ENCODE measurements at places on chromosomes 3 and 15. TPM values are rescaled to one million over a fixed set of nuclear protein-coding genes. Genes with fewer than 3 reads are reported as not detected.

RPL14 gene
- total RNA-seq = 3,008 TPM

GOLGA8T gene
- not detected for total RNA-seq

ARRDC4 gene
- total RNA-seq = 0.10 TPM

- H3K4me1 ChIP-seq = no peaks in the 10 kb centered on the region
- no peak for DNase-seq
- H3K27ac ChIP-seq = no peak overlapping the region
These were observed 52.7 kb downstream of the SNTN start for GRCh38 chr3:63705092-63705645.

GRCh38 chr3:12752809-12753208 lies 6.2 kb downstream of the TMEM40 start:
- DNase-seq = peak; percentile 40
- peaks cover 28% of the 10 kb centered on the region for H3K4me1 ChIP-seq
- H3K36me3 ChIP-seq = no peaks in the 10 kb centered on the region
- H3K27me3 ChIP-seq = no peaks in the 10 kb centered on the region
- no peak overlapping the region for H3K4me3 ChIP-seq

DNA sequence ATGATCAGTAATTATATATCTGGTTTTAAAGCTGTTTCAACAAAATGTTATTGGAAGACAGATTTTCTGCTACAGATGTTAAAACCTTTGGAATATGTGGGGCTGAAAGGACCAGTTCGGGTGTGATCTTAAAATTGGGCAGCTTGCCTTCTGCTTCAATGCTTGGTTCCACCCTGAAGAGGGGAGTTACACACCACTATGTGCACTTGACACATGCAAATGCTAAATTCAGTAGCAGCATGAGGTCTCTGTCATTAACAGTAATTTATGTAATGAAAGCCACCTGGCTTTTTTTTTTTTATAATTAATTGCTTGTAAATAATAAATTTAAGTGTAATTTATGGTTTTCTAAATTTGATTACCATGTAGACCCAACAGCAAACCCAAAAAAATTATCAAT lies 24.6 kb downstream of the CDIN1 start:
- H3K4me3 ChIP-seq = no peak overlapping the region
- no peaks in the 10 kb centered on the region for H3K4me1 ChIP-seq
- no peaks in the 10 kb centered on the region for H3K36me3 ChIP-seq

DNA sequence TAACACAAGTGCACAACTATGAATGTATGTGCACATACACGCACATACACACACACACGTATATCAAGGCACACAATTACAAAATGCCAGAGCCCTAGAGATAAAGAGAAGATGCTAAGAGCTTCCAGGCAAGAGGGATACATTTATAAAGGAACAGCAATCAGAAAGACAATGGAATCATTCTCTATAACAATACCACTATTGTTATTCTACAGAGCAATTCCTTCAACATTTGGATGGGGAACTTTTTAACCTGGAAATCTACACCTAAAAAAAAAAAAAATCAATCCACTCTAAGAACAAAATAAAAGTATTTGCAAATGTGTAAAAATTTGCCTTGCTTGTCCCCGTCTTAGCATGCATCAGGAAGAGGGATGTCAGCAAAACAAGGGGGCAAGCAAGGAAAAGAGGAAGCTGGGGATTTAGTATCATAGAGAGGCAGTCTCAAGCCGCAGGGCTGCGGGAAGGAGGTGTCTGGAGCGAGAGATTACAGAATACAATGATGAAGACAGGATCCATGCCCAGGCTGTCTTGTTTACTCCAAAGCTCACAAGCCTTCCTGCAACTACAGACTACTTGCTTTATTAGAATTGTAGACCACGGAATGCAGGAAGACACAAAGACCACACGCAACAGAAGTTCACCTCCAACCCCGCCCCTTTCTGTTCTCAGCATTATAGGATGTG lies 220.2 kb downstream of the NTRK3 start:
- no peak overlapping the region for H3K27ac ChIP-seq
- no peaks in the 10 kb centered on the region for H3K27me3 ChIP-seq
- DNase-seq = no peak
- no peaks in the 10 kb centered on the region for H3K36me3 ChIP-seq
- H3K4me3 ChIP-seq = no peak overlapping the region

DNA sequence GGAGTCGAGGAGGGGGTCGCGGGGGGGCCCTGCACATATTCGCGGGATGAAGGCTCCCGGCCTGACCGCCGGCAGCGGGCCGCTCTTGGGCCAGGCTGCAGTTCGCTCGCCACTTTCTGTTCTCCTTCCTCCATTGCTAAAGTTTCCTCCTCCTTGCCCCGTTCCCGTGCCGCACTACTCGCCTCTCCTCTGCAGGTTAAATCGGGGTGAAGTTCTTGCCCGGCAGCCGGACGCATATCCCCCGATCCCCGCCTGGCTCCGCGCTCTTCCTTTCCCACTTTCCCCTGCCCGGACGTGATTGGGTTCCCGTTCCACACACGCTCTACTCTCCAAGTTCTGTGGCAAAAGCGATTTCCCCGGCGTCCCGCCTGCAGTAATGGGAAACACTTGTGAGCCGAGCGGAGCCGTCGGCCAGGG lies 556 bp downstream of the CRYBG3 start:
- no peaks in the 10 kb centered on the region for H3K4me1 ChIP-seq
- peak overlapping the region; percentile 51 for H3K27ac ChIP-seq
- no peak for DNase-seq
- H3K4me3 ChIP-seq = peak overlapping the region; percentile 90

DNA sequence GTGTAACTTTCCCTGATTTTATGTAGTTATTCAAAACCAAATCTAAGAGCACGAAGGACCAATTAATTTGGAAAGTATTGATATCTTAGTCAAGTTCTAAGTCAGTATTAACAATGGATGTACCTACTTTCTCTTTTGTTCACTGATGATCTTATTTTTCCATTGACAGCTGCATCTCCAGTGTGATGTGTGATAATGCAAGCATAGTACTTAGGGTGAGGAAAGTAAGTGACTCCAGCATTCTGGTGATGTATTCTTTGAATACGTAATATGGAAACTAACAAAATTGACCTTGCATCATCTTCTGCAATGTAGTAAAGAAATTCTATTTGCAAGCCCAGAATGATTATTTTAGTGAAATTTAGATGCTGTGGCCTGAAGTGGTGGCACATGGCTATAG lies 22.4 kb downstream of the FBXW12 start:
- no peaks in the 10 kb centered on the region for H3K27me3 ChIP-seq
- H3K4me3 ChIP-seq = no peak overlapping the region
- no peaks in the 10 kb centered on the region for H3K4me1 ChIP-seq
- no peak overlapping the region for H3K27ac ChIP-seq

DNA sequence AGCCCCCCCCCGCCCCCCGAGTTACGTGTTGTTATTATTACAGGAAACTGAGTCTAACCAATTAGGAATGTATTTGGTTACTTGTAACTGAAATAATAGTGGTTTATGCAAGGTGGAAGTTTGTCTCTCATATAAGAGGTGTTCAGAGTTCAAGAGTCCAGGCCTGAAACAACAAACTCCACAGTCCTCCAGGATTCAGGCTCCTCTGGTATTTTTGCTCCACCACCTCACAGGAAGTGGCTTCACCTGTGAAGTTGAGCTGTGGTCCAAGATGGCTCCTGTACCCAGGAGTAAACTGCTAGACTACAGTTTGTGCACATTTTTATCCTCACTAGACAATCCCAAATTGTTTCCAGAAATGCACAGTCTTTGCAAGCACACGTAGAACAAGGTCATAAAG lies 27.3 kb downstream of the MOBP start:
- no peaks in the 10 kb centered on the region for H3K27me3 ChIP-seq
- no peak overlapping the region for H3K4me3 ChIP-seq
- H3K36me3 ChIP-seq = no peaks in the 10 kb centered on the region
- no peak for DNase-seq
- H3K27ac ChIP-seq = no peak overlapping the region

DNA sequence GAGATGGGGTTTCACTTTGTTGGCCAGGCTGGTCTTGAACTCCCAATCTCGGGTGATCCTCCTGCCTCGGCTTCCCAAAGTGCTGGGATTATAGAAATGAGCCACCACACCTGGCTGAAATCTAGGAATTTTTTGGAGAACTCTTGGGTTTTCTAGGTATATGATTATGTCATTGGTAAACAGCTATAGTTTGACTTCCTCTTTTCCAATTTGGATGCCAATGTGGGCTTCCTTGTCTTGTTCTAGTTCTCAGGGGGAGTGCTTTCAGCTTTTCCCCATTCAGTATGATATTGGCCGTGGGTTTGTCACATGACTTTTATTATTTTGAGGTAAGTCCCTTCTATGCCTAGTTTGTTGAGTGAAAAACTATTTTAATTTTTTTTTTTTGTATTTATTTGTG lies 17.9 kb downstream of the KCNMB3 start:
- no peaks in the 10 kb centered on the region for H3K27me3 ChIP-seq
- no peak overlapping the region for H3K27ac ChIP-seq
- H3K36me3 ChIP-seq = no peaks in the 10 kb centered on the region
- peaks cover 2% of the 10 kb centered on the region for H3K4me1 ChIP-seq
- DNase-seq = no peak
- H3K4me3 ChIP-seq = no peak overlapping the region

DNA sequence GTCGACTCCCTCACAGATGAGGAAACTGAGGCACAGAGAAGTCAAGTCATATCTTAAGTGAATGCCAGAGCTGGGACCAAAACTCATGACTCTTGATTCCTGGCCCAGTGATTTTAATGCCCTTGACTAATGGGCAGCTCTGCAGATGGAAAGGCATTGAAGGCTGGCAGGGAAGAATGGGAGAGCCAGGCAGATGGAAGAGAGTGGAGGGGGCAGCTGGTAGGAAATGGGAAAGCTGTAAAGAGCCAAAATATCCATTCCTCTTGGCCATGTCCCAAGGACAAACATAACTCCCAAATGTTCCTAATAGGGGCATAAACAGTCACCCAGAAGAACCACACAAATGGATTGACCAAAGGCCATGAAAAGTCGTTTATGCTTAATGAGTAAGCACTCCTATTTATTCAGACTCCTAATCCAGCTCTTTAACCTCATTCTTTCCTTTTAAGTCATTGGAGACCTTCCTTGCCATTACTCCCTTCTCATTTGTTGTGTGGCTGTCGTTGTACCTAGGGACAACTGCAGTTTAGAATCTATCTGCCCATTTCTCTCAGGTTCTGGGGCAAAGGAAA lies 330.5 kb upstream of the ROPN1 start:
- H3K4me3 ChIP-seq = no peak overlapping the region
- no peak overlapping the region for H3K27ac ChIP-seq
- no peaks in the 10 kb centered on the region for H3K4me1 ChIP-seq
- no peaks in the 10 kb centered on the region for H3K27me3 ChIP-seq

- H3K27ac ChIP-seq = no peak overlapping the region
- H3K4me3 ChIP-seq = no peak overlapping the region
- no peaks in the 10 kb centered on the region for H3K36me3 ChIP-seq
- H3K4me1 ChIP-seq = no peaks in the 10 kb centered on the region
- DNase-seq = no peak
These were observed 95.4 kb downstream of the TBC1D2B start for GRCh38 chr15:77982127-77982490.

DNA sequence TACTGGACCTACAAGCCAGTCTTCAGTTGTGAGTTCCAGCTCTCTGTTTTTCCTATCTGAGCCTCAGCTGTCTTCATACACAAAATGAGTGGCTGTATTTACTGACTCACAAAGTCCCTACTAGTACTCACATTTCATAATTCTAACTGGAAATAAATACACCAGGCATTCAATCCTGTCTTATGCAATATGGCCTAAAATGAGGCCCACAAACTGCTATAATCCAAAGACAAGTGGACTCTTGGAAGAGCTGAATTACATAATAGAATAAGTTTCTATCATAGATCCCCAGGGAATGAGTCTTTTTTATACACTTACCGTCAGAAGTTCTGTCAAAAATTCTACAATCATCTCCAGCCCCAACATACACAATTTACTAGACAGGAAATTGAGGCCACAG lies 211.9 kb downstream of the LRRN1 start:
- no peaks in the 10 kb centered on the region for H3K4me1 ChIP-seq
- H3K4me3 ChIP-seq = no peak overlapping the region
- H3K36me3 ChIP-seq = no peaks in the 10 kb centered on the region
- no peaks in the 10 kb centered on the region for H3K27me3 ChIP-seq

Measured in GM12878 (cell line).